ENCODE measurements at places on chromosomes 13 and 19. TPM values are rescaled to one million over a fixed set of nuclear protein-coding genes. Genes with fewer than 3 reads are reported as not detected.

- no peak for DNase-seq
These were observed 21.9 kb downstream of the CCL25 start for GRCh38 chr19:8074501-8074900.

DNA sequence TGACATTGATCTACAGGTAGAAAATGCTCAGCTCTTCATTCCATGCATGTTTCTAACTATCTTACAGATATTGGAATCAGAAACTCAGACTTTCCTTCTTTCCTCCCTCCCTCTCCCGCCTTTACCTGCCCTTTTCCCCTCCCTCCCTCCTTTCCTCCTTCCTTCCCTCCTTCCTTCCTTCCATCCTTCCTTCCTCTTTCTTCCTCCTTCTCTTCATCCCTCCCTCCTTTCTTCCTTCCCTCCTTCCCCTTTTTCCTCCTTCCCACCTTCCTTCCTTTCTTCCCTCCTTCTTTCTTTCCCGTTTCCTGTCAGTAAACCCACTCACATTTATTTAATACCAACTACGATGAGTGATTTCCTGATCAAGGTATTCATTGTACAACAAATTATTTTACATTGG lies 113.4 kb upstream of the IRS2 start:
- DNase-seq: no peak

DNA sequence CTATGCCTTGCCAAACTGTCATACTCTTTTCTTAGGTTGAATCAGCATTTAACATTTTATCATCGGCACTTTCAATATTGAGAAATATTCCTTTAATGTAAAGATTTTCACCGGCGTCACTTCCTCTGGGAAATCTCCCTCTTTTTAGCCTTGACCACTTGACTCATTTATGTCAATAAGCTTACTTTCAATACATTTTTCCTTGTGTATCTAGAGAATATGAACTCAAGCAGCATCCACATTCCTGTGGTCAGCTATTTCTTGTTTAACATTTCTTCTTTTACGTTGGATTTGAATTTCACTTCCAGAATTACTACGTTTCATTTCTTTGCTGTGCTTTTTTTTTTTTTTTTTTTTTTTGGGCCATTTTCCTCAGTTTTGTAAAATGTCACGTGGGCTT lies 271.2 kb upstream of the HTR2A start:
- DNase-seq: no peak

DNA sequence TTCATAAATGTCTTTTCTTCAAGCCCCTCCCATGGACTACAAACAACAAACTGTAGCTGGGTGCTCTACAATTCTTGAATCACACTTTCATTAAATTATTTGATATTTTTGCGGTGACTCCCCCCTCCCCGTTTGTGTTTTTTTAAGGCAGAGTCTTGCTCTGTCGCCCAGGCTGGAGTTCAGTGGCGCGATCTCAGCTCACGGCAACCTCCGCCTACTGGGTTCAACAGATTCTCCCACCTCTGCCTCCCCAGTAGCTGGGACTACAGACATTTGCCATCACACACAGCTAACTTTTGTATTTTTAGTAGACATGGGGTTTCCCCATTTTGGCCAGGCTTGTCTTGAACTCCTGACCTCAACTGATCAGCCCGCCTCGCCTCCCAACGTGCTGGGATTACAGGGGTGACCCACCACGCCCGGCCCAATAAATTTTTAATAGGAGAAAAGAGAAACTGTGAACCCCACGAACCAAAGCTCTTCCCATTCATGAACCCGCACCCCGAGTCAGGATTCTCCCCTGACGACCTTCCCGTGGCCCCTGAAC lies 703 bp downstream of the ZNF506 start:
- DNase-seq: no peak

DNA sequence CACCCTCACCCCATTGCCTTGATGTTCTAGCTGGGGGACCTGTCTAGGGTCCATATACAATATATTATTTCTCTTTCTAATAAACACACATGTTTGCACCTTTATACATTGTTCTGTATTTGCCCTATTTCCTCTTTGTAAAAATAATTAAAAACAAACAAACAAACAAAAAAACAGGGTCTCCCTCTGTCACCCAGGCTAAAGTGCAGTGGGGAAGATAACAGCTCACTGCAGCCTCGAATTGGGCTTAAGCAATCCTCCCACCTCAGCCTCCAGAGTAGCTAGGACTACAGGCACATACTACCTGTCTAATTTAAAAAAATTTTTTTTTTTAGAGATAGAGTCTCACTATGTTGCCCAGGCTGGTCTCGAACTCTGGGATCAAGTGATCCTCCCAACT lies 5.9 kb upstream of the FBN3 start:
- no peak for DNase-seq

DNA sequence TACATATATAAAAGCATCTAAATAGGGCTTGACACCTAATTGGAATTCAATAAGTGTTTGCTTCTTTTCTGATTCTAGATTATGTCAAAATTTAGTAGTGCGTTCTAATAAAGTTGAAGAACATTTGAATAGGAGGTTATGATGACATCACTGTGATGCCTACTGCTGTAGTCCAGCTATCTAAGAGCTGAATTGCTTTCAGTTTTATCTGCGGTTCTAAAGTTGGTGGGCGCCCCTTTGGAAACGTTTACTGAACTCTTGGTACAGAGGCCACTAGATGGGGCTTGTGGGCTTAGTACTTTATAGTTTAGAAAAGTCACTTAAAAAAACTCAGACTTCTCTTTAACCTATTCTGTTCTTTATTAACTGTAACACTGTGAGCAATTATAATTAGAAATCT lies 776.9 kb downstream of the GPC5 start:
- no peak for DNase-seq

- no peak for DNase-seq
These were observed 51.7 kb upstream of the EEF1AKMT1 start for GRCh38 chr13:20825477-20825875.

GRCh38 chr13:105798541-105798940 lies 736.9 kb downstream of the EFNB2 start:
- no peak for DNase-seq

GRCh38 chr19:16415806-16416205 lies 56.0 kb downstream of the EPS15L1 start:
- DNase-seq: no peak

DNA sequence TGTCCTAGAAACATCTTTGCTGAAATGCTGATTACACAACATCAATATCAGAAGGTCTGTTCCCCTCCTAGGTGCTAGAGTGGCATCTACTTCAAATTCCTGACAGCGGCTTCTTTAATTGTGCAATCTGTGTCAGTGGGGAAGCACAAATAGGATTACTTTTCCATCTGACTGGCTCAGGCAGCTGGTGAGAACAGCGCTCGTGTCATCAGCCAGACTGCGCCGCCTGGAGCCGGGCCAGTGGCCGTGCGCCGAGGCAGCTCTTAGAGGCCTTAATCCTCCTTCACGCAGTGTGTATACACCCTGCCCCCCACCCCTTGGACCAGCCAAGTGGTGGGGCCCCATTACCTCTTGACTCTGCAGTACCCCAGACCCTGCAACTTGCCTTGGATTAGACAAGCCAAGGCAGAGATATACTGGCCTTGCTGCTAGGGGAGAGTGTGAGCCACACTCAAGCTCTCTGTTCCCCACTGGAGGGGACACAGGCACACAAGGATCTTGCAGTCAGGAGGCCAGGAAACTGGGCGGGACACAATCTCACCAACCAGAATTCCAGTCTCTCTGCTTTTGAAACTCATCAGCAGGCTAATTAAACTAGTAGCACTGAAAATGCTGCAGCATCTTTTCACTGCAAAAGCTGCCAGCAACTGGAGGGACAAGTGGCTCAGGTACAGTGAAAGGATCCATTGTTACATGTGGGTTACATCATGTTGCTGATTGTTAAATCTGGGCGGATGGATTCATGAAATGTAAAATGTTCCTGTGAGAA lies 48.9 kb upstream of the EPHX3 start:
- DNase-seq: peak; percentile 94

DNA sequence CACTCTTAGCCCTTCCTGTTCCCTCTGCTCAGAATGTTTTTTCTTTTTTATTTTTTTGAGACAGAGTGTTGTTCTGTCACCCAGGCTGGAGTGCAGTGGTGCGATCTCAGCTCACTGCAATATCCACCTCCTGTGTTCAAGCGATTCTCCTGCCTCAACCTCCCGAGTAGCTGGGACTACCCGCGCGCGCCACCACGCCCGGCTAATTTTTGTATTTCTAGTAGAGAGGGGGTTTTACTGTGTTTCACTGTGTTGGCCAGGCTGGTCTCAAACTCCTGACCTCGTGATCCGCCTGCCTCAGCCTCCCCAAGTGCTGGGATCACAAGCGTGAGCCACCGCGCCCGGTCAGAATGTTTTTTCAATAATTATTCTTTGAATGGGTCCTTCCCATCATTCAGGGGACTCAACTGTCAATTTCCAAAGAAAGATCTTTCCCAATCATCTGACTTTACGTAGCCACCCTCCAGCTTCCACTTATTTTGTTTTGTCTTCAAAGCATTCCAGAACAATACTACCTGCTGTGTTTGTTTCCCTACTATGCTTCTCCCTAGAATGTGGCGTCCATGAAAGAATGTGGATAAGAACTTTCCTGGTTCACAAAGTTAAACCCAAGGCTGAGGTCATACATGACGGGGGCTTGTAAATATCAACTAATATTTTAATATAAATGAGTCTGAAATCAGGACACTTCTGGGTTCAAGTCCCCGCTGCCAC lies 1.2 kb downstream of the NDUFA7 start:
- no peak for DNase-seq

GRCh38 chr13:98690348-98691022 lies 62.0 kb downstream of the SLC15A1 start:
- DNase-seq: no peak

DNA sequence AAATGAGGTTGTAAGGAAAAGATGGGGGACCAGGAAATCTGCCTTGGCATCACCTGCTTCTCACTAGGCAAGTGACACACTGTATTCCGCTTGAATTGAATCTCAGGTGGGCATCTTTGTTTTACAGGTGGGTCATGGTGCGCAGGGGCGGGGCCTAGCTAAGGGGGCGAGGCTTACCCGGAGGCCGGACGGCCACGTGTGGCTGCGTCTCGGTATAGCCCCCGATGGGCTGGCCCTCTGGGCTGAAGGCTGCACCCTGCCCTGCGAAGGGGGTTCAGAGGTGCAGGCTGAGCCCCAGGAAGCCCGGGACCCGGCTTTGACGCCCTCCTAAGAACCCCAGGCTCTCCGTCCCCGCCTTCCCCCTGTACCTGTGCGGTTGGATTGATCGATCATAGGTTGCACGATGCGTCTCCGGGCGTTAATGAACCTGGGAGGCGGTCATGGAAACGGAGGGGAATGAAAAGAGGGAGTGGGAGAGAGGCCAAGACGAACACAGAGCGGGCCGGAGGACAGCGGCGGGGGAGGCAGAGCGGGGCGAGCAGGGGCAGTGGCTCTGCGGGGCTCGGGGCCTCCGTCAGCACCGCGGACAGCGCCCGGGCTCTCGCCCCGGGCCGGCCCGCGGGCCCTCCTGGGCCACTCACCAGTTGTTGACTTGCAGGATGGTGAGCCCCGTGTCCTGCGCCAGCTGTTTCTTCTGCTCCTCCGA lies 12.5 kb downstream of the MEIS3 start:
- DNase-seq: no peak

DNA sequence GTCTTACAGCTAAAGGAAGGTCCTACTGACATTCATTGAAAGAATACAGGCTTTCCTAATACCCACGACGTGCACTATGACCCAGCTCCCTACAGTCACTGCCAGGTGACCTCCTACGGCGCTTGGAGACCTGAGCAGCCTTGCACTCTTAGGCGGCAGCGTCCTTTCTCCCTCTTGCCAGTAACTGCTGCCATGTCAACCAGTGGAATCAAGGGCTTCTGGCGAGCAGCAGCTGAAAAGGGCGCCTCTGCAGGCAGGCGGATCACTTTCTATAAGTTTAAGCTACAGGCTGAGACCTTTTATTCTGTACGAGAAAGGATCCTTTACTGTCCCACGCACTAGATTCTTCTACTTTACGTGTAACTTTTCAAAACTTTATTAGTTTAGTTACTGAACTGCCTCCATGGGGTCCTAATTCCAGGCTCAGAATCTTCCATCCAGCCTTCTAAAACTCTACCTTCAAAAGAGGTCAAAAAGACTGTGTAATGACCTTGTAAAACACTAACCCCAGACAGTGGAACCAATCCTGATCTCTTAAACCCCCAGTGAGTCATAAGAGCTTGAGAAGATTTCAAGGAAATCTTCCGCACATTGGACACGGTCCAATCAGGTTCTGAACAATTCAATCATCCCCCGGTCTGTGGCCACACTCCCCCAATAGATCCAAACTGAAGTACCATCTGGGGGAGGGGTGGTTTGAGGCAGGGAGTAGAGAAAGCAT lies 1.9 kb downstream of the KCTD12 start:
- DNase-seq: peak; percentile 81

DNA sequence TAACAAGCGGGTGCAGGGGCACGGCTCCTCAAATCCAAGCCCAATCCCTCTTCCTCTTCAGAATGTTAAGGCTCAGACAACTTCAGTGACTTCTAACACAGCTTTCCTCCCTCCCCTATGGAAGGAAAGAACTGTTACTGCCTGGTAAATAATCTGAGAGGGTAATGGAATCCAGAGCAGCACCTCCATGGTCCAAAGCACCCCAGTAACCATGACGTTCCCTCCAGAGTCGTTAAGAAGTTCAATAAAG lies 969 bp downstream of the AKT2 start:
- DNase-seq: no peak

DNA sequence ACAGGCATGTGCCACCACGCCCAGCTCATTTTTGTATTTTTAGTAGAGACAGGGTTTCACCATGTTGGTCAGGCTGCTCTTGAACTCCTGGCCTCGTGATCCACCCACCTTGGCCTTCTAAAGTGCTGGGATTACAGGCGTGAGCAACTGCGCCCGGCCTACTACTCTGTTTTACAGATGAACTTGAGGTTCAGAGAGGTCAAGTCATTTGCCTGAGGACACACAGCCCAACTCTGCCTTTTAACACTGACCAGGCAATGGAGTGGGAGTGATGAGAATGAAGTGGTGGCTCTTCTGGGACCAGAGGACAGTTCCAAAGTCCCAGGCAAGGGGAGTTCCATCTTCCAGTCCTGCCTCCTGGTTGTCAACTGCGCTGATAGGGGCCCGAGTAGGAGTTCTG lies 41.4 kb downstream of the CERS4 start:
- DNase-seq: no peak

- no peak for DNase-seq
These were observed 6.6 kb upstream of the OR10H2 start for GRCh38 chr19:15721268-15721667.

- DNase-seq: no peak
These were observed 259.9 kb upstream of the STARD13 start for GRCh38 chr13:33545492-33545891.

DNA sequence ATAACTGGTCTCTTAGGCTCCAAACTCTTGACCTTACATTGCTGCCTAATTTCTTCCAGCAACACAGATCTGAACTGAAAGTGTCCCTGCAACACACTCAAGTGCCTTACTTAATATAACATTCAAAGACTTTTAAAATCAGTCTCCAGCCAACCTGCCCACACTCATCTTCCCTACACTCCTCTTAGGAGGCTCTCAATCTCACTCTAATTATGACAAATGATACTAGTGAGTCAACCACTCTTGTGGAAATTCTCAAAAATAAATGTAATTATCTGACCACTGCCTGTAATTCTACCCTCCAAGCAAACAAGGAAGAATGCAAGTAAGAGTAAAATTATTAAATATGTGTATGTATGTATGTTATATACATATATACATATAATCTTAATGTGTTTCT lies 348.1 kb upstream of the MIR17HG start:
- DNase-seq: no peak

FLT3 gene
- total RNA-seq: 0.38 TPM

SLC1A6 gene
- not detected for total RNA-seq

XAB2 gene
- total RNA-seq: 19.4 TPM

BORCS8 gene
- 19.4 TPM for total RNA-seq

AP2A1 gene
- total RNA-seq: 88.1 TPM

CCDC70 gene
- total RNA-seq: not detected

ZNF541 gene
- 0.19 TPM for total RNA-seq

PNMA8B gene
- 3.8 TPM for total RNA-seq

PRODH2 gene
- total RNA-seq: not detected

Measured in posterior vena cava (tissue), 2 donors.